Activated CD4-positive, alpha-beta memory T cell treated with anti-CD3 and anti-CD28 coated beads, Interleukin-2, amount 10 ng/mL, durations not matched to agents 7 days and 5 days (primary cell): ENCODE measurements at places on chromosomes 3 and 15.

GRCh38 chr3:181403876-181404660 lies 307.7 kb upstream of the SOX2 start:
- no peak for DNase-seq

DNA sequence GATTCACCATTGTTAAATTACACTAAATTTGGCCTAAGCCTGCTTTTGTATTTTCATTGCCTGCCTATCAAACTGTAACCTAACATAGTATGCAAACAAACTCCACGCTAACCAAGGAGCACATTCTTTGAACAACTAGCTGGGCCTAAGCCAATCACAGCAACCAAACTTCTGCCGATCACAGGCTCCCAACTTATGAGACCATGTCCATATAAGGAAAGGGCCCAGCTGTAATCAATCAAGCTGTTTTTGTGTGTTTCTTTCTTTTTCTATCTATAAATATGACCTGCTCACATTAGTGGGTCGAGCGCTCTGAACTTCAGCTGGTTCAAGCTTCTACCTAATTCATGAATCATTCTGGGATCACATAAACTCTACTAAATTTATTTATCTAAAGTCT lies 473.6 kb downstream of the SI start:
- DNase-seq = no peak

DNA sequence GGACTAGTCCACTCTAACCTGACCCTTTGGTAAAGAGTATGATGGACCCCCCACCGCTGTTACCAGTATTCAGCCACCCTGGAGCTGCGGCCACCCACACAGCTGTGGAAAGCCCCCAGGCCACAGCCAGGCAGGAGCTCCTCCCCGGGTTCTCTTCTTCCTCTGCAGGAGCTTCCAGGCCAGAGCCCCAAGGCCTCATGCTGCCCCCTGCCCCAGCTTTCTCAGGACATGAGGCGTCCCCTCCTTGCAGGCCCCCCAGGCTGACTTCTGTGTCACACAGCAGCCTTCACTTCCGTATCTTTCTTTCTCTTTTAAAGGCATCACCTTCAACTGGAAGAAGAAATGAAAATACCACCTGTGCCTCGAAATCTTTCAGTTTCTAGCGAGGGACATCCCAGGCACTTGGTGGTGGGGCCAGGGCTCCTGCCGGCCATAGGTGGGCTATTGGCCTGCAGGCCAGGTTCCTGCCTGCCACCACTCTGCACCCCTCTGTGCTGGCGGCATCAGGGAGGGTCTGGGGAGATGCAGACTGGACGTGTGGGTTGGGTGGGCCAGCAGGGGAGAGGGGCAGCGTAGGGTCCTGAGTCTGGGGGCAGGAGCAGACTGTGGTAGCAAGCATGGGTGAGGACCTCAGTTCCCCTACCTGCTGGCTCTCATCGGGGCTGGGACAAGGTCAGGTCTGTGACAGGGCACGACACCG lies 19.9 kb downstream of the KLF13 start:
- no peak for DNase-seq

- peak; percentile 79 for DNase-seq
These were observed 14.4 kb downstream of the RNU5B-1 start for GRCh38 chr15:65318870-65319356.
